Cerebellum (tissue), 4 donors: ENCODE measurements at places on chromosomes 11 and 22. TPM values are rescaled to one million over a fixed set of nuclear protein-coding genes. Genes with fewer than 3 reads are reported as not detected.

Gene CRYBB2
- total RNA-seq: not detected

Gene MIOX
- not detected for total RNA-seq

Gene OR51D1
- total RNA-seq: not detected

Gene TMEM191B
- total RNA-seq: 7.0 TPM

Gene GUCY1A2
- total RNA-seq: 59.4 TPM

Gene SPDYC
- total RNA-seq: not detected

Gene ANO9
- total RNA-seq: not detected

Gene PKP3
- total RNA-seq: 0.73 TPM

Gene IFITM1
- total RNA-seq: 33.8 TPM

Gene KCNJ11
- 10.9 TPM for total RNA-seq

Gene GCAT
- total RNA-seq: 5.7 TPM

Gene PATE2
- 1.7 TPM for total RNA-seq

Gene OR4X2
- not detected for total RNA-seq

Gene OR4D5
- total RNA-seq: not detected

Gene OR52A1
- not detected for total RNA-seq

Gene CTSC
- 32.5 TPM for total RNA-seq

Gene BSX
- not detected for total RNA-seq

Gene GSTT2
- total RNA-seq: not detected

Gene ASCC2
- total RNA-seq: 35.4 TPM

Gene SMC1B
- not detected for total RNA-seq

Gene FJX1
- 17.2 TPM for total RNA-seq

Gene ACTN3
- not detected for total RNA-seq

Gene OR6A2
- total RNA-seq: 3.1 TPM
